ENCODE measurements at places on chromosomes 12 and 14.

GRCh38 chr12:50923361-50924130, 28.8 kb upstream of the HIGD1C start:
- no peak for DNase-seq

DNA sequence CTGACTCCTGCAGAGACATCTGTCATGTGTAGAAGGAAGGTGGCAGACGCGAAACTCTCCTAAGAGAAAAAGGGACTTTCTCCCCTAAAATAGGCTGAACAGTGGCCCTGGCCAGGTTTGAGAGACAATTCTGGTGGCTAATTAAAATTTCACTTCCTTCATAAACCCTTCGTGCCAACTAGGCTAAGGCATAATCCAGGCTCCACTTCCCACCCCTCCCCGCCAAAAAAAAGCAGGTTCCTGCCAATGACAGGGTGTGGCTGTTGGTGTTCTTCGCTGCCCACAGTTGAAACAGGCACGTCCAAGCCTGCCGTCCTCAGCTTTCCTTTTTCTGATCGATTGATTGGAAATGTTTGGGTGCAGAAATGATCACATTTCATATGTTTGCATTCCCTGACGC, 144.6 kb downstream of the GCH1 start:
- DNase-seq, result no peak

DNA sequence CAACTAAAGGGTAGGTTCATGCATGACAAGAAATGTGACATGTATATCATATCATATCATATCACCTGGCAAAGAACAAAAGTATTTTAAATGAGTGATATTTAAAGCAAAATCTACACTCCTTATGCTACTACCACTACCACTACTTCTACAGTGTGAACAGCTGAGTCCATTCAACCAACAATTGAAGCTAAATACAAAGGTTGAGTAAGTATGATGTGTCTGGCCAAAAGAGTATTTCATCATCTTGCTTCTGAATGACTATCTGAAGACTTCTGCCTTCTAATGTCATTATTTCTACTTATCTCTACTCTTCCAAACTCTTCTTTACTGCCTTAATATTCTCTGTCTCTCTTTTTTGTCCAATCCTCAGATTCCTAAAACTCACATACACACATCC, 292.6 kb upstream of the CAND1 start:
- no peak for DNase-seq

DNA sequence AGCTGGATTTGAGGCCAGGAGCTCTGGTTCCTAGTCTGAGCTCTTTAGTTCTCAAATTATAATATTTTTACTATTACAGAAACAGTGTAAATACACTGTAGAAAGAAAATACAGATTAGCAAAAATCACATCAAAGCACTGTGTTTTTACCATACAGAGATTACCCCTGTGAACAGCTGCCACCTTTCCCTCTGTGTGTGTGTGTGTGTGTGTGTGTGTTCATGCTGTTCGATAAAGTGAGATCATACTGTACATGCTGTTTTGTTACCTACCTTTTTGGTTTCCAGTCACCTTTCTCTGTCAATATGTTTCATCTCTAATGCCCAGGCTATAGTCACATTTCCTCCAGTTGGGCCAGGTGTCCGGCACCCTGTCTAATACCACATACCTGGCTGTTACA, 26.9 kb downstream of the MVK start:
- no peak for DNase-seq

DNA sequence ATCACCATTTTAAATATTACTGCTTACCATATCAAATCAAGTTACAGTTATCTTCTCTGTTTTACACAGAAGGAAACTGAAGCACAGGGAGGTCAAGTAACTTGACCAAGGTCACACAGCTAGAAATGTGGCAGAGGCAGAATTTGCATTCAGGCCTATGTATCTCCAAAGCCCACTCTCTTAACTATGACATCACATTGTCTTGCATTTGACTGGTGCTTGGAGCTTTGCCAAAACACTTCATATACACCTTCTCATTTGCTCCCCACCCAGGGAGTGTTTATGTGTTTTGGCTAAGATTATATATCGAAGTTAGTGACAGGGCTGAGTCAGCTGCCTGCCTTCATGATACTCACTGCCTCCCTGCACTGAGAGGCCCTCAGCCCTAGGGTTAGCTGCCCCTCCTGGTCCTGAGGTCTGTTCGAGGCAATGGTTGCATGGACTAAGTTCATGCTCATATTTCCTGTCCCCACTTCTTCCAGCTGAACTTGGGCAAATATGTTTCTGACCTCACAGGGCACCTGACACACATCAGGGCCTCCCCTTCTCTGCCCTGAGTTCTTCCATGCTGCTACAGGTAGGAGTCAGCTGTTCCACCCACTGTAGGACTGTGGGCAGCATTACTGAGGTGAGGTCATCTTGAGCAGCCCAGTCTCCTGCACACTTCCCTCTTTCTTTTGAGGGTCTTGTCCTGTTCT, 1.8 kb downstream of the GALNT6 start:
- DNase-seq, result no peak

- no peak for DNase-seq
These were observed 95.8 kb downstream of the STXBP6 start for GRCh38 chr14:24954037-24954699.

- no peak for DNase-seq
These were observed 4.3 kb downstream of the SPTLC2 start for GRCh38 chr14:77612011-77612620.

DNA sequence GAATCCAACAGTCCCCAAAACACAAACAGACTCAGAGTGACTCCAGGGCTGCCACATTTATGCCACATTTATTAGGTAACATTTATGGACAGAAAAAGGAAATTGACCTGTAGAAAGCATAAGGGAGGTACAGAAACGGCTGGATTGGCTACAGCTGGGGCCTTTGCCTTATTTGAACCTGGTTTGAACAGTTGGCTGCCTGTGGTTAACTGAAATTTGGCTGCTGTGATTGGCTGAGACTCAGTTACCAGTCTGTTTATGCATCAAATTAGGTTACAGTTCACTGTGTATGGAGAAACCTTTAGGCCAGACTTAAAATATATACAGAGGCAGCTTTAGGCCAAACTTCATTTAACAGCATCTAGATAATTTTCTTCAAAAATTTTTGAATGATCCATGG, 27.8 kb upstream of the PCNX1 start:
- no peak for DNase-seq

- no peak for DNase-seq
These were observed 116.1 kb upstream of the NUDT4 start for GRCh38 chr12:93261505-93262094.

DNA sequence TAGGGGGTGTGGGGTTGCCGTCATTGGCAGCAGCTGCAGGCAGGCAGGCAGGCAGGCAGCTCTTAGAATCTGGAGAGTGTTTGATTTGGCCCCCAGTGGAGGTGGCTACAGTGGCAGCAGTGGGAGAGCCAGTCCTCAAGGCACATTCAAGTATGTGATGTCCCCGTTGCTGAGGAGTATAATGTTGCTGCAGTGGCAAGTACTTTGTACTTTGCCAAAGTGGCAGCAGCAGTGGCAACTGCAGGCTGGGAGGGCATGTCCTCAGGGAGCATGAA, 147.1 kb downstream of the PAPOLA start:
- no peak for DNase-seq

GRCh38 chr14:94868772-94869072, 98.8 kb upstream of the GSC start:
- DNase-seq, result no peak

- no peak for DNase-seq
These were observed 28.7 kb downstream of the COX8C start for GRCh38 chr14:93375673-93376156.

GRCh38 chr14:36773558-36773957, 111.9 kb downstream of the PAX9 start:
- no peak for DNase-seq

DNA sequence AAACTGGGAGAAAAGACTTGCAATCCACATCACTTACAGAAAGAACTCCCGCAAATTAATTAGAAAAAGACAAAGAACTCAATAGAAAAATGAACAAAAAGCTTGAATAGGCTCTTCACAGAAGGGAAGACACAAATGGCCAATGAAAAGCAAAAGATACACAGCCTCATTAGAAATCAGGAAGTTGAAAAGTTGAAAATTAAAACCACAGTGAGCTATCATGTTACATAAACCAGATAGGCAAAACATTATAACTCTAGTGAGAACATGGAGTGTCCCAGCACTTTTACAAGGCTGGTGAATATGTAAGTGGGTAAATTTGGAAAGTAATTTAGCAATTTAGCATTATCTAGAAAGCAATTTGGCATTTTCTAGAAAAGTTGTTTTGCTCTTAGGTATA, 158.4 kb upstream of the RASSF8 start:
- DNase-seq, result peak; percentile 10

GRCh38 chr12:52890417-52890816, 14.5 kb downstream of the KRT8 start:
- no peak for DNase-seq

DNA sequence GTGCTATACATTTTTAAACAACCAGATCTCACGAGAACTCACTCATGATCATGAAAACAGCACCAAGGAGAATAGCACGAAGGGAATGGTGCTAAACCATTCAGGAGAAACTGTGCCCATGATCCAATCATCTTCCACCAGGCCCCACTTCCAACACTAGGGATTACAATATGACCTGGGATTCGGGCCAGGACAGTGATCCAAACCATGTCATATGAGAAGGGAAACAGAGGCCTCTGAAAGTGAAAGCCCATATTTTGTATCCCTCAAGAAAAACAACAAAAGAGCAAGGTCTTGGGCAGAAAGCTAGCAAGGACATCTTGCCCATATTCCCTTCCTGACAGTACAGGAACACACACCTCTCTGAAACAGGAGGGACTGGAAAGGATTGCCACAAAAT, 163.9 kb upstream of the VASH1 start:
- DNase-seq, result no peak

Measured in NCI-H526 (cell line).